Thyroid gland (tissue), 4 donors: ENCODE measurements at places on chromosomes 12 and 14. TPM values are rescaled to one million over a fixed set of nuclear protein-coding genes. Genes with fewer than 3 reads are reported as not detected.
A peak's percentile ranks its signal among the peaks of the same experiment; 100 is the strongest.

DNA sequence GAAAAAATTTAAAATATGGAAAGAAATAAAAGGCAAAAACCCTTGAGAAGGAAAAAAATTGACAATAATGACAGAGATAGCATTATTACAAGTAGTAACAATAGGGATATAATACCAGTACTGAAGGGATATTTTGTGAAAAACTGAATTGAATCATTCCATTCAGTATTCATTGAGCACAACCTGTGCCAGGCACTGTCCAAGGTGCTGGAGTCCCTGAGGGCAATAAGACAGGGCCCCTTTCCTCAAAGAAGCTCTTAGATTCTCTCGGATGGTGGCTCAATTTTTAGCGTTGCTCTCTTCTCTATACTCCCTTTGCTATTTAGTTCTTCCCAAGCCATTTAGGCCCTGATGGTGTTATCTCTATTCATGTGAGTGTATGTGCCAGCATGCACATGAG, 34.3 kb upstream of the GAS2L3 start:
- H3K27ac ChIP-seq = no peak overlapping the region
- no peak overlapping the region for H3K4me3 ChIP-seq
- no peaks in the 10 kb centered on the region for H3K36me3 ChIP-seq
- peak; percentile 28 for DNase-seq
- H3K27me3 ChIP-seq = no peaks in the 10 kb centered on the region

The AQP2 gene
- not detected for total RNA-seq

DNA sequence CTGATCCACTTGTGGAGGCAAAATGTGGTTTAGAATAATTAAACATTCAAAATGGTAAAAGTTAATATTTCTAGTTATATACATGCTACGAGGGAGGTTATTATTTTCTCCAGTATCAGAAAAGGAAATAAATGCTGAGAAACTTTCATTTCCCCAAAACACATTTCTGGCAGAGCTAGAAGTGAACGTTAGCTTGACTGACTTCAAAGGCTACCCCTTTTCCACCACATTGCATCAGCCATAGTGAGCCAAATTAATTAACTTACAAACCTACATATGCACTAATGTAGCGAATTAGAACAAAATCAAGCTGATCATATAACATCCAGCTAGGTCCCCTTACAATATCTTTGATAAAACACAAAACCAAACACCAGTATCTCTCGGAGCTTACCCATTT, 49.3 kb upstream of the RERGL start:
- H3K27ac ChIP-seq = no peak overlapping the region
- no peak for DNase-seq
- no peaks in the 10 kb centered on the region for H3K27me3 ChIP-seq
- no peak overlapping the region for H3K4me3 ChIP-seq
- no peaks in the 10 kb centered on the region for H3K36me3 ChIP-seq

The SPIC gene
- not detected for total RNA-seq

DNA sequence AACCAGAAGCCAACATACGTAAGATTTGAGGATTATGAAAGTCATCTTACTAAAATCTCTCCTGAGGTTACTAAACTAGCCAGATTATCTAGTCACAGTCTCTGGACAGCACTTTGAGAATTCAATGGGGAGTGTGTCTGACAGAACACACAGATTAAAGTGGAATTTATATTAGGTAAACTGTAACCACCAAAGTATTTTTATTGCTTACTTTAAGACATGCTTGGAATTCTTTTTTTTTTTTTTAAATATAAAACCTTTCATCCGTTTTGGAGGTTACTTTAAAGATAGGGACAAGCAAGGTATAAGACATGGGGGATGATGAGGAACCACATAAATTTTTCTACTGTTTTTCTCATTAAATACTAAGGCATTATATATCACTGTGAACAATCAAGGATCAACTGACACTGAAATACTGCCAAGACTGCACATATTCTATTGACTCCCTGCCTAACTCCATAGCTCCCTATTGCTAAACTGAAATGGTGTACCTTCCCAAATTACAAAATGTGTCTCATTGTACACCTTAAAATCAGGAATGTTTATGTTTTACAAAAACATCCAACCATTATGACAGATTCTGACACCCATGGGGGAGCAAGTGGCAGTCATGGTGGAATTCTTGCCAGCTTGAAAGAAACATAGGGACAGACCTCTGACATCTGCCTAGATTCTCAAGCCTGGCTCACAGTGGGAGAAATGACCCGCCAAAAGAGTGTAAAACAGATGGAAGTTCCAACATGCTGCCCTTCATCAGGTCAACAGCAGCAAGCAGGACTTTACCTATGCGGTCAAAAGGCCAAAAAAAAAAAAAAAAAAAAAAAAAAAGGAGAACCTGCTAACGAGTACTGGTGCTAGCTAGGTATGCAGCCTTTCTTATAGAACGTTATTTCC, 239.3 kb downstream of the MED13L start:
- H3K27me3 ChIP-seq = no peaks in the 10 kb centered on the region
- H3K36me3 ChIP-seq = no peaks in the 10 kb centered on the region
- DNase-seq = no peak
- H3K4me3 ChIP-seq = no peak overlapping the region
- H3K4me1 ChIP-seq = peaks cover 11% of the 10 kb centered on the region

- no peak for DNase-seq
- no peaks in the 10 kb centered on the region for H3K27me3 ChIP-seq
- peak overlapping the region; percentile 100 for H3K27ac ChIP-seq
- no peaks in the 10 kb centered on the region for H3K36me3 ChIP-seq
- H3K4me3 ChIP-seq = no peak overlapping the region
- peaks cover 57% of the 10 kb centered on the region for H3K4me1 ChIP-seq
Observed at GRCh38 chr12:121801595-121802484, 2.0 kb upstream of the SETD1B start.

GRCh38 chr14:30345511-30345910, 213.4 kb upstream of the G2E3 start:
- H3K4me3 ChIP-seq = no peak overlapping the region
- DNase-seq = no peak
- H3K27ac ChIP-seq = no peak overlapping the region

The KLHDC2 gene
- 162 TPM for total RNA-seq

The BHLHE41 gene
- 34.0 TPM for total RNA-seq
